Keratinocyte (primary cell): ENCODE measurements at places on chromosomes 2 and 18. TPM values are rescaled to one million over a fixed set of nuclear protein-coding genes. Genes with fewer than 3 reads are reported as not detected.

Gene CTDSP1
- 38.7 to 47.1 TPM (median 46.4 TPM) in 3 replicates for polyA plus RNA-seq

Gene SERPINB10
- 4.2 to 10.1 TPM (median 5.8 TPM) in 3 replicates for polyA plus RNA-seq

Gene CENPA
- polyA plus RNA-seq, result 2.3 to 13.7 TPM (median 12.4 TPM) in 3 replicates

Gene LONRF2
- not detected in 3 replicates for polyA plus RNA-seq

Gene SALL3
- polyA plus RNA-seq, result not detected in 3 replicates

Gene CFAP65
- polyA plus RNA-seq, result not detected in 3 replicates

Gene GPR35
- polyA plus RNA-seq, result 0.04 to 0.17 TPM (median 0.09 TPM) in 3 replicates

Gene GULP1
- polyA plus RNA-seq, result 8.4 to 12.7 TPM (median 11.7 TPM) in 3 replicates

Gene ZC3H15
- 57.7 to 116 TPM (median 74.9 TPM) in 3 replicates for polyA plus RNA-seq

Gene SLC19A3
- polyA plus RNA-seq, result 0.25 to 1.0 TPM (median 0.58 TPM) in 3 replicates

Gene TNS1
- polyA plus RNA-seq, result 1.7 to 2.9 TPM (median 2.5 TPM) in 3 replicates

Gene ATAD2B
- polyA plus RNA-seq, result 2.7 to 4.4 TPM (median 3.6 TPM) in 3 replicates

Gene COLEC12
- polyA plus RNA-seq, result not detected in 3 replicates

Gene ANKRD30B
- not detected in 3 replicates for polyA plus RNA-seq

Gene NFATC1
- polyA plus RNA-seq, result 0.27 to 1.4 TPM (median 0.77 TPM) in 3 replicates

Gene CLEC4F
- polyA plus RNA-seq, result not detected in 3 replicates
